Fibroblast of the aortic adventitia (primary cell): ENCODE measurements at places on chromosomes 7 and 10.
A peak's percentile ranks its signal among the peaks of the same experiment; 100 is the strongest.

GRCh38 chr10:15254808-15255648 is 86.5 kb upstream of the NMT2 start:
- no peak for DNase-seq

GRCh38 chr7:22445140-22445743 is 54.7 kb downstream of the STEAP1B start:
- DNase-seq = peak; percentile 20

- DNase-seq = no peak
Observed at GRCh38 chr7:1438208-1438607, 21.1 kb downstream of the MICALL2 start.

DNA sequence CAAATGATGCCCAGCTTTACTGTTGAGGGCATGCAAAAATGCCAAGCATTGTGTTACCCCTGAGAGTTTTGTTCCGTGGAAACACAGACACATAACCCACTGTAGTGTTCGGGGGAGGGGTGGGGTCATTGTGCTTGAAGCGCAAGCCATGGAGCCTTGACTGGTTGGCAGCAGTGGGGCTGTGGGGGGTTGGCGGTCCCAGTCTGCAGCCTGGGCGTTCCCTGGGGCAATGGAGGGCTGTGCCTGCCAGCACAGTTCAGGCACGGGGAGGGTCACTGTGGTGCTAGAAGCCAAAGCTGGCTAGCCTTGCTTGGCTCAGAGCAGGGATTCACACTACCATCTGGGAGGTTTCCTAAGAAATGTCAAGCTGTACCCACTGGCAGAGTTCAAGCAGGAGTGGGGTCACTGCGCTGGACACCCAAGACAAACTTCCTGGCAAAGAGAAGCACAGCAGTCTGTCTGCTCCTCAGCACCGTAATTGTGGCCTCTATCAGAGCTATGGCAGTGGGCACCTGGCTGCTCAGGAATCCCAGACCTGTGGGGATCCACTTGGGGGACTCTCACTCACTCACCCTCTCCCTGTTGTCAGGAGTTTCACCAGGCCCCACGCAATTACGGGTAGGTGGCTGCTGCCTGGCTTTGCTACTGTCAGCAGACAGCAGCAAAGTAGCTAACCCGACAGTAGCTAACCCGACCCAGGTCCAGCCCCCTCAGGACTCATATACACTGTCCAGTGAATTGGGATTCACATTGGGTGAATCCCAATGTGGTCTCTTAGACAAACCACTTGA is 292.4 kb downstream of the ZWINT start:
- no peak for DNase-seq

DNA sequence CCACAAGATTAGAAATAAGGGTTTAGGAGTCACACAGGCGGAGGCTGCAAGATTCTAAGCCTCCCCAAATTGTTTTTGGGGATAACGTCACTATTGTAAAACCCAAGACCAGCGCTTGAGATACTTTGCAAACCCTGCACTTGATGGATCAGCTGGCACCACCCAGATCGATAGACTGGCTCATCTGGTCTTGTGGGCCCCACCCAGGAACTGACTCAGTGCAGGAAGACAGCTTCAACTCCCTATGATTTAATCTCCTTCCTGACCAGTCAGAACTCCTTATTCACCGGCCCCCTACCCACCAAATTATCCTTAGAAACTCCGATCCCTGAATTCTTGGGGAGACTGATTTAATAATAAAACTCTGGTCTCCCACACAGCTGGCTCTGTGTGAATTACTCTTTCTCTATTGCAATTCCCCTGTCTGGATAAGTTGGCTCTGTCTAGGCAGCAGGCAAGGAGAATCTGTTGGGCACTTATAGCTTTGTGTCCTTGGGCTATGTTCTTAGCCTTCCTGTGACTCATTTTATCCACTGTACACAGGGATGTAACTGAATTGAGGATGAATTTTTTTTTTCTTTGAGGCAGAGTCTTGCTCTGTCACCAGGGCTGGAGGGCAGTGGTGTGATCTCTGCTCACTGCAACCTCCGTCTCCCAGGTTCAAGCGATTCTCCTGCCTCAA is 64.4 kb upstream of the CARD11 start:
- no peak for DNase-seq

GRCh38 chr10:59362144-59362958 is at the start of gene FAM13C:
Gene FAM13C, minus strand, starts transcription at chr10:59362549. Its CDS starts 89 bp downstream, at chr10:59362460.
- DNase-seq = peak; percentile 58

DNA sequence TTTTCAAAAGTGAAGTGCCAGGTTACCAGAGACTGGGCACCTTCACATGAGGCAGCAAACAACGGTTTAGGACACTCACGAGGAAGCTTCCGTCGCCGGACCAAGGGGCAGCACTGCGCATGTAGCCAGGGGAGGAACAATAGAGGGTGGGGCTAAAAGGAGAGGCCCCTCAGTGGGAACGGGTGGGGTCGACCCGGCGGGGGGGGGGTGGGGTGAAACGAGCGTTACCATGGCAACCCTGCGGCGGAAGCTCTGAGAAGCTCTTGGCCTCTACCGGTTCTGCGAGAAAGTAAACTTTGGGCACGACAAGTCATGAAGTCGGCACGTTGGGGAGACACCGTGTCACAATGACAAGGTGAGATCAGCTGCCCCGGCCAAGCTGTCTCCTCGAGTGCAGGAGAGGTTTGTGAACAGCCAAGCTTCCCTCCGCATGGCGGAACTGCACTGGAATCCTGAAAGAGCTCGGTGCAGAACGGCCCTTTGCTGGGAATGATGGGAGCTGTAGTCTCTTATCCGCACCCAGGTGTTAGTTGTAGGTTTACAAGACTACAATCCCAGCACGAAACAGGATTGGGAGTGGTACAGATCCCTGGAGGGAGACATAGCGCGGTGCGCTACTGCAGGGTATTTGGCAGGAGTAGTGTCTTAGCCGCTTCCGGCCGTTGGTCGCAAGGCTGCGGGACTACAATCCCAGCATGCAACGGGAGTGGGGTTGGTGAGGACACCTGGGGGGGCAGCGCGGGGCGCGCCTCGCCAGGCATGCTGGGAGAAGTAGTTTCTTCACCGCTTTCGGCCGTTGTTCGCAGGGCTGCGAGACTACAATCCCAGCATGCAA is 72.8 kb upstream of the ZNF722 start:
- no peak for DNase-seq

- no peak for DNase-seq
Observed at GRCh38 chr10:119283387-119283786, 76.0 kb downstream of the GRK5 start.

DNA sequence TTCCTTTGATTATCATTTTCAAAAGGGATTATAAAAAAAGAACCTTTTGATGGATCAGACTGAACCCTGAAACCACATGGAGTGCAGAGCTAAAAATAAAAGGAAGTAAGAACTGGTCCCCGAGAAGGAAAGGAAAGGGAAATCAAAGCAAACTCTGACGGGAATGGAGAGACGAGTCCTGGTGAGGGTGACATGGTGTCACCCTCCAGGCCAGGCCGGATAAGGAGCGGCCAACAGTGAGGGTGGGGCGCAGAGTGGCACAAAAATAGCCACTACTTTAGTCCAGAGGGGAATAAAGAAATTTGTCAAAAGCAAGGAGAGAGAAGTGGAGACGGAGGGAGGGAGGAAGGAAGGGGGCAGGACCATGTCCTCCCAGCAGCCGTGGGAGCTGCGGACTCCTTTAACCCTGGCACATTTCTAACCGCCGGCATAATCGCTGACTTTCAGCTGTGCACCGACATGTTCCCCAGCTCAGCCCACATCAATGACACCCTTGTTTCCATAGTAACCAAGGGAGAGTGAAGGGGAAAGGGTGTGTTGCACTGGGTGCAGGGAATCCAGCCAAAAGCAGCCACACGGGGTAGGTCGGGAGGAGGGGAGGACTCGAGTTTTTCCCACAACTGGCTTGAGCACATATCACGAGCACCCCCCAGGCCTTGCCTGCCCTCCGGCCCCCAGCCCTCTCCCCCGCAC is 29.7 kb downstream of the TRIM8 start:
- DNase-seq = peak; percentile 68

DNA sequence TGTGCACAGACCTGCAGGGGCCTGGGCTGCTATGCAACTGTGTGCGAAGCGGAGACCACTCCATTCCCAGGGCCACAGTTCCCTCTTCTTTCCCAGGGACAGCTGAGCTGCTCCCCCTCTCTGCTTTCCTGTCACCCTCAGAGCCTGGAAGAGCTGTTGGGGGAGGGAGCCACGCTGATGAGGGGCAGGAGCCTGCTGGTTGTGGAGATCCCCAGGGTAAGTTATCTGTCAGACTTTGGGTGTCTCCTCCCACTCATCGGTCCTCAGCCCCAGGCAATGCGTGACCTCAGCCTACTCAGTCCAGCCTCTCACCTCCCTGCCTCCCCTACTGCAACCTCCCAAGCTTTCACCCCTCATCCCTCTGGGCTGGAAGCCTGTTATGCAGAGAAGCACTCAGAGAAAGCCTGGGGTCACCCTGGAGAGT is 53.5 kb downstream of the ZNF467 start:
- no peak for DNase-seq

DNA sequence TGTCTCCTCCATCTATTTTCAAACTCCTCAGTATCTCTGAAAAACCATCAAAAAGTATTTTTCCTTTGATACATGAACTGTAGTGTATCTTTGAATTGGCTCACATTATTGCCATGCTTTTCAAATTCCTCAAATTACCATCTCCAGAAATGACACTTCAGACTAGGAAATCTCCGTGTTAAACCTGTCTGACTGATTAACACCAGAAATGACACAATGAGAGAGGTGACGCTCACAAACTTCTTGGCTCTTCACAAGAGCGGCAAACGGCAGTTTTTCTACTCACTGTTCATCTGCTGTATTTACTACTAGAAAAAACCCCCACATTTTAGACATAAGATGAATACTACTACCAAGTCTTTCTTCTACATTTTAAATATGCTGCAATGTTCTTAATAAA is 56.6 kb downstream of the MKX start:
- no peak for DNase-seq

- peak; percentile 99 for DNase-seq
Observed at GRCh38 chr10:43816351-43817321, 168.0 kb upstream of the ZNF32 start.

DNA sequence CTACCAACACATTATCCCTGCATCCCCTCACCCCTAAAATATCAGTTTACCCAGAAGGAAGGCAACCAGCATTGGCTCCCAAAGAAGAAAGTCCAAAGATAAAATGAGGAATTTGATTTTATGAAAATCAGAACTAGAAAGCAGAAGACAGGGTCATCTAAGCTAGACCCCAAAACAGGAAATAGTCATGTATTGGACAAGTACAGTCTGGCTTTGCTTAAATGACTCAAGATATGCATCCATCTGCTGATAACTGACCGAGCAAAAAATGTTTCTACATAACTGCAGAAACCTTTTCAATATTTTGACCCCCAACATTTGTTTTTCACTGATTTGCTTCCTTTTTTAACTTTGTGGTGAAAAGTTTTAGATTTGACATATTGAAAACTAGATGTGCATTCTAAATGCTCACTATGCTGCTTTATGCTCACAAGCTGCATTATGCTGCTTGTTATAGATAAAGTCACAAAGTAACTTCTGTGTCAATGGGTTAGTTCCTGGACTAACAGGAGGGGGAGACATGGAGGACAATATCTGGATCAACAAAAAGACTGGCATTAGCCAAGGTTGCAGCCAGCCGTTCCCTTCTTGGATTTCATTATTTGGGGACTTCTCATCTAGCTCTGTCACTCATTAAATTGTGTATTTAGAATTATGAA is 227.0 kb downstream of the INHBA start:
- no peak for DNase-seq

GRCh38 chr7:66634816-66635215 is 6.1 kb downstream of the KCTD7 start:
- no peak for DNase-seq

GRCh38 chr7:106058928-106059324 is 53.2 kb downstream of the SYPL1 start:
- DNase-seq = no peak

DNA sequence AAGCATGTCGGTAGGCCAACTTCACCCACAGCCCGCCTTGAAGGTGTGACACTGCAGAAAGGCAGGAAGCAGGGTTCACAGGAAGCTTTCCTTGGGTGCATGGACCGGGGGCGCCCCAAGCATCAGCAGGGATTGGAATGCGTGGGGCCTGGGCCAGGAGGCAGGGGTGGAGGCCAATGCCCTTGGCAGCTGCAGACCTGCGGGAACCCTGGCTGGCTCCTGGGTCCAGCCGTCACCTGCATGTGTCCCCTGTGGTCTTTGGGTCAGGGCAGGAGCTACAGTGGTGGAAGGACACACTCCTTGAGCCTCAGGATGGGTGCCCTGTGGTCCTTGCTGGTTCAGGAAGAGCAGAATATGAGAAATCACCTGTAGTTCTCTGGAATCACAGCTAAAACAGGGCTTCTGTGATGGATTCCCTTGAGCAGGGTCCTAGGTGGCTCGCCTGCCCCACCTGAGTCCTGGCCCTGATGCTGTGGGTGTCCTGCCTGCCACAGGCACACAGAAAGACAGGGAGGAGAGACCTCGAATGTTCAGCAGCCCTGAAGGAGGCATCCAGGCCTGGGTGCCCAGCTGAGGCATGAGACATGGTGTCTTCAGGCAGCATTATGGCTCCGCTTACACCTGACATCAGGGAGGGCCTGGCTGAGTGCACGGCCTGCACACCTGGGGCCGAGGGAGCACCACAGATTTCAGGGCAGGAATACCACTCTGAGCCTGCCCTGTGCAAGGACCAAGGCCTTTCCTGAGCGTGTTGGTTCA is 15.1 kb downstream of the ANTXRL start:
- DNase-seq = no peak

DNA sequence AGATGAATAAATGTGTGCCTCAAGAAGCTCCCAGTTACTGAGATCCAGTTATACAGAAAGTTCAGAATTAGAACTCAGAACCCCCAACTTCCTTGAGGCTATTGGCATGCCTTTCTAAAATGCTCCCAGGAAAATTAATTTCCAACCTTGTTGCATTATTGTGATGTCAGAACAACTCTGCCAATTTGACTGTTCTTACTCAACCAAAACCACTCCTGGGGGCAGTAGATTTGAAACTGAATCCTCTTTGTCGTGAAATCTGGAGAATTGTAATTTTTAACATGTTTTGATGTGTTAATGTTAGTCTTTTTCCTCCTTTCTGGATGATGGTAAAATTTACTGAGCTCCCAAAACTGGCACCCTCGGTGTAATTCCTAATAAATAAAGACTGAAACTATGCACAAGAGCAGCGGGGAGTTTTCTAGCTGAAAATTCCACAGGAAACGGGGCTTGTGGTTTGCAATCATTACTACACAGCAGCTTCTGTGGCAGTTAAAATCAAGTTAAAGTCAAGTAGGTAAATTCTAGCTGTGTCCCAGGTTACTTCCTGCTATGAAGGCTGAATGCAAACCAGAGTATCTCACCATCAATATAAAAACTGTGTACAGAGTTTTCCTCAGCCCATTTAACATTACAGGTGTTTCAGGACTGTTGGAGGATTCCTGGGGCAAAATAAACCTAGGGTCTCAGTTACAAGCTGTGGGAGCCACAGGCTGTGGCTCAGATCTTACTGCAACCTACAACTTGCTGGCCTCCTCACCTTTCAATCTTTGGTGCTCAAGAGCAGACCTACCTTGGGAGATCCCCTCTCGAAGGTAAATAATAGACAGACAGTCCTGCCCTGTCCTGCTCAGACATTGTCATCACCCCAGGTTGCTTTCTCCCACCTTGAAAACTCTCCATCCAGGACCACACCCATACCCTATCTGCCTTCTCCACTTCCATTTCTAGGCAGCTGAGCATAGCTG is 156.3 kb upstream of the KMT2E start:
- DNase-seq = no peak
